ENCODE measurements at places on chromosomes 1 and 21.

DNA sequence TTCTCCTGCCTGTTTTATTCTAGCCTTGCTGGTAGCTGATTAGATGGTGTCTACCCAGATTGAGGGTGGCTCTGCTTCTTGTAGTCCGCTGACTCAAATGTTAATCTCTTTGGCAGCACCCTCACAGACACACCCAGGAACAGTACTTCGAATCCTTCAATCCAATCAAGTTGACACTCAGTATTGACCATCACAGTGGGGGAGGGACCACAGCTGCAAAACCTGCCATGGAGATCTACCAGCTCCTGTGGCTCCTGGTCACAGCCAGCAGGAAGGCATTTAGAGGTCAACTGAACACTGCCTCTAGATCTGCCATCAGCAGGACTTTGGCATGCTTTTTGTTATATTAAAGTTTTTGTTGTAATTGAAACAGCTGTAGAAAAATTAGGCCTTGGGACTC, 146.9 kb downstream of the RWDD3 start:
- no peak overlapping the region for H3K4me3 ChIP-seq
- no peaks in the 10 kb centered on the region for H3K27me3 ChIP-seq
- H3K36me3 ChIP-seq, result no peaks in the 10 kb centered on the region
- no peak overlapping the region for H3K27ac ChIP-seq
- DNase-seq, result no peak

DNA sequence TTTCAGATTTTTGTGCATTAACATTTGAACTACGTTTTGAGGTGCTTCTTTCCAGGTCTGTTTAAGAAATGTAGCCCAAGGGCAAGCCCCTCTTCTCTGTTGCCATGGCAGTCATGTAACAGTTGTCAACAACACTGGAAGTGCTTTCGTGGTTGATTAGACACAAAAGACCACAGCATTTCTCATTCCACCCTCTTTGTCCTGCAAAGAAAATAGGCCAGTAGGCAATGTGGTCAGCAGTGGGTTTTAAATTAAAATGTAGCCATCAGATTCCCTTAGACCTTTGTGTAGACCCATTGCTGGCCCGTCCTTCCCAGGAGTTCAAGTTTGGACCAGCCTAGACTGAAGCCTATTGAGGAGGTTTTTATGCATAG, 35.4 kb downstream of the VANGL1 start:
- peaks cover 2% of the 10 kb centered on the region for H3K36me3 ChIP-seq
- no peaks in the 10 kb centered on the region for H3K27me3 ChIP-seq
- H3K4me3 ChIP-seq, result no peak overlapping the region
- no peak overlapping the region for H3K27ac ChIP-seq
- H3K4me1 ChIP-seq, result no peaks in the 10 kb centered on the region
- DNase-seq, result no peak

GRCh38 chr1:10396870-10397269, 2.0 kb upstream of the PGD start:
- H3K4me3 ChIP-seq, result peak overlapping the region; percentile 11
- peaks cover 9% of the 10 kb centered on the region for H3K36me3 ChIP-seq
- peaks cover 22% of the 10 kb centered on the region for H3K4me1 ChIP-seq

- H3K27ac ChIP-seq, result peak overlapping the region; percentile 88
- H3K4me3 ChIP-seq, result peak overlapping the region; percentile 65
- H3K36me3 ChIP-seq, result peaks cover 27% of the 10 kb centered on the region
Observed at GRCh38 chr1:207848234-207848633, 62.7 kb downstream of the CD34 start.

DNA sequence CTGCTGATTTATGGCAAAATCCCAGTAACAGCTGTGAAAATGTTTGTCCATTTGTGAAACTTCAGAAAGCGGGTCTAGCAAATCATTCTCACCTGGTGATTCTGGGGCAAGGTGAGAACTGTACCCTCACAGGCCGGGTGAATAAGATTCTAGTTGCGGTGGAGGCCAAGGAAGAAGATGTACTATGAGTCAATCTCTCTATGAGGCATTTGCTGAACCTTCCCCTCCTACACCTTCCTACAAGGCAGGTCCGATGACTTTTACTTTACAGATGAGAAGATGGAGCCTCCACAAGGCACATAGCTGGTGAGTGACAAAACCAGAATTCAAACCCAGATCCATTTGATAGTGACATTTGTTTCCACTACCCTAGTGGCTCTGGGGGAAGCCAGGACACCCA, 72.7 kb downstream of the BACH1 start:
- H3K27ac ChIP-seq, result no peak overlapping the region
- H3K4me3 ChIP-seq, result no peak overlapping the region
- no peaks in the 10 kb centered on the region for H3K27me3 ChIP-seq

DNA sequence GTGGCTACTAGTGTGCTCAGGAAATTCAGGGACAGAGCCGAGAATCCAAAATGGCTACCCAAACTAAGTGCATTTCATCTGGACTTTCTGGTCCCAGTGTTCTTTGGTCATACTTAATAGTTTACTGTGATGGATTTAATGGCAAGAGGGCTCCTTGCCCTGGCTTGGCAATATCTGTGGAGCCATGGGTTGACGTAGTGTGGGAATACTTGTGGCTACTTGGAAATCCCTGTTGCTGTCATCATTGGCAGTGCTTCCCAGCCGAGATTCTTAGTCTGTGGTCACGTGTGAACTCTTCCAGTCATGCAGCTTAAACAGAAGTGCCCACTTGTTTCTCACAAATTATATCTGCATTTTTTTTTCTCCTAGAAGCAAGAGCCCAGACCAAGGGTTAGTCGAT, 198.9 kb downstream of the HS2ST1 start:
- no peak overlapping the region for H3K27ac ChIP-seq
- no peak overlapping the region for H3K4me3 ChIP-seq
- H3K36me3 ChIP-seq, result no peaks in the 10 kb centered on the region
- DNase-seq, result no peak
- H3K4me1 ChIP-seq, result no peaks in the 10 kb centered on the region

DNA sequence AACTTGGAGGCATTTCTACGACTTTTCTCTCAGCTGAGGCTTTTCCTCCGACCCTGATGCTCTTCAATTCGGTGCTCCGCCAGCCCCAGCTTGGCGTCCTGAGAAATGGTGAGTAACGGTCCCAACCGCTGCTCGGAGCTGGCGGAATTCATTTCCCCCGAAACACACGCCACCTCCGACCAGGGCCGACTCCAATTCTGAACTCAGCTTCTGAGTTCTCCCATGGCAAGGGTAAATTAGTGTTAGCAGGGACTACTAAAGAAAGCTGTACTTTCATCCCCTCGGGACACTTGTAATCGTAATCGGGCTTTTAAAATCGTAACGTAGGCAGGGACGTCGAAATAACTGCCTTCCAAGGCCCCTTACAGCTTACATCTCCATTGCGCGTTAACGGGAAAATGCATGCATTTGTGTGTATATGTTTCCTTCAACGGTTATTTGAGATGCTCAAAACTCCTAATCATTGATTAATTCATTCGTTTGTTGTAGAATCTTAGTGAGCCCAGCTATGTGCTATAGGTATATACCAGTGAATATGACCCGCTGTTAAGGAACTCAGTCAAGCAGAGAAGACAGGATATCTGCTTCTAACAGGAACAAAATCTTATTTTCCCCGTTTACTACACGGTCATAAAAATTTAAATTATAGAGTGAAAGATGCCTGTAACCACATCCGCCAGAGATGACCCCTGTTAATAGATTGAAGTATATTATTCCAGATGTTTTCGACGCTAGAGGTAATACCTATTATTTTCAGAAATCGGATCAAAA, 472 bp downstream of the DTL start:
- H3K36me3 ChIP-seq, result peaks cover 15% of the 10 kb centered on the region
- peak overlapping the region; percentile 90 for H3K27ac ChIP-seq

- H3K4me1 ChIP-seq, result peaks cover 16% of the 10 kb centered on the region
- H3K36me3 ChIP-seq, result peaks cover 3% of the 10 kb centered on the region
- DNase-seq, result no peak
- peak overlapping the region; percentile 23 for H3K27ac ChIP-seq
- H3K4me3 ChIP-seq, result peak overlapping the region; percentile 45
Observed at GRCh38 chr1:193311226-193311948, 125.0 kb upstream of the B3GALT2 start.

DNA sequence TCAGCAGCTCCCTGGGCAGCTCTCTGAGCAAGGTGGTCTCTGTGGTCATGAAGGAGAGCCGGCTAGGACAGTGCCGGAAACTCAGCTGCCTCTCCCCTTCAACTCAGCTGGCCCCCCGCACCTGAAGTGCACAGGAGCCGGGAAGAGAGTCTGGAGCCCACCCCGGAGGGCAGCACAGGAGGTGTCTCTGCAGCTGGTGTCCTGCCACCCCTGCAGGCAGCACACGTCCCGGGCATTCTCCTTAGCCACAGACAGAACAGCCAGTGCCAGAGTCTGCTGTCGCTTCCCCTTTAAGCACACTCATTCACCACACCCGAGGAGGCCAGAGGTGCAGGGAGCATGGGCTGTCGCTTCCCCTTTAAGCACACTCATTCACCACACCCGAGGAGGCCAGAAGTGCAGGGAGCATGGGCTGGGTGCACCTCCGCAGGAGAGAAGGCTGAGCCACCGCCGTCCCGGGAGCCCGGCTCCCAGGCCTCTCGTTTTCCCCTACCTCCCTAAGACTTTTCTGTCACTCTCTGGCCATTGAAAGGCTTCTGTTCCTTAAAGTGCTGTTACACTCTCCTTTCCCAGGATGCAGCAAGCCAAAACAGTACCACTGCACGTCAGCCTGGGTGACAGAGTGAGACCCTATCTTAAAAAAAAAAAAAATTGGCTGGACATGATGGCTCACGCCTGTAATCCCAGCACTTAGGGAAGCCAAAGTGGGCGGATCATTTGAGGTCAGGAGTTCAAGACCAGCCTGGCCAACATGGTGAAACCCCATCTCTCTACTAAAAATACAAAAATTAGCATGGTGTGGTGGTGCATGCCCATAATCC, 16.9 kb upstream of the SAMD11 start:
- peaks cover 3% of the 10 kb centered on the region for H3K4me1 ChIP-seq
- peaks cover 56% of the 10 kb centered on the region for H3K27me3 ChIP-seq
- H3K36me3 ChIP-seq, result peaks cover 8% of the 10 kb centered on the region
- DNase-seq, result no peak
- H3K4me3 ChIP-seq, result peak overlapping the region; percentile 22

DNA sequence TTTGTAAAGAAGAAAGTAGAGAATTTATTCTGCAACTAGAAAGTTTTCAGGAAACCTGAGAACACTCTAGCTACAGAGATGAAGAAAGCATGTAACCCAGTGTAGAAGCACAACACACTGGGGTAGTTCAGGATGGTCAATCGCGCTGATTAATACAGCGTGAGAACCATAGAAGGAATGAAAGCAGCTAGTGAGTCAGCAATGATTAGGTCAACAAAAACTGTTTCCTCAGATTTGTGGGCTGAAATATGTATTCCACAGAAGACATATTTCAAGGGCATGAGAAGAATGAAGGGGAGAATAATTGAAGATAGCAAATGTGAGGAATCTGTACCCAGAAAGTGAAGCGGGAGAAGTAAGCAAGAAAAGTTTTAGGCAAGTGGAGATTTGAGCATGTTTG, 97.8 kb upstream of the ADGRL2 start:
- no peak overlapping the region for H3K4me3 ChIP-seq
- no peak for DNase-seq
- H3K36me3 ChIP-seq, result no peaks in the 10 kb centered on the region
- H3K27ac ChIP-seq, result no peak overlapping the region

DNA sequence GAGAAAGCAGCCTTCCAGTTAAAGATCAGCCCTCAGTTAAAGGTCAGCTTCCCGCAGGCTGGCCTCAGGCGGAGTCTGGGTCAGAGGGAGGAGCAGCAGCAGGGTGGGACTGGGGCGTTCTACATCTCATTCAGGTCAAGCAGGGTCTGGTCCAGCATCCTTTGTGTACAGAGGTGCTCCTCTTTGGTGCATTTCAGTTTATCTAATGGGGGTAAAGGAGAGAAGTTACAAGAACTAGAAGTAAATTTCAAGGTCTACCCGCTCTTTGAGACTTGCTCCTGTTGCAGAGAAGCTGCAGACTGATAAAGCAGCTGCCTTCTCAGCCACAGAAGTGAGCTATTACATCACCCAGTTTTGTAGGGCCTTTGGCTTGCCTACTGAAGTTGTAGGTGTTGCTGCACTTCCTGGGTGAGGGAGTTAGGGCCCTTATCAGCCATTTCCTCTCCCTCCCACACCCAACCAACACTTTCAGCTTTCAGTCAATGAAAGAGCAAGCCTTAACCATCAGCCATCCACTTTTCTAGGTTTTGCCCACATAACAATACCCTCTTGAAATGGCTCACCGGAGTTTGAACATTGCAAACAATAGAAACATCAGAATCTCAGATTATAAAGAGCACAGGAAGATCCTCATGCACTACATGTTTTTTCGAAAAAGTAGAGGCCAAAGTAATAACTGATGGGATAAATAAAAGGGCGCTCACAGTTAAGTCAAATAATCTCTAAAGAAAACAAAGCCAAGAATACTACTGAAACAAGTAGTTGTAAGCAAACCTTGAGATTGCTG, 2.8 kb upstream of the NUP210L start:
- peak overlapping the region; percentile 96 for H3K27ac ChIP-seq
- peaks cover 77% of the 10 kb centered on the region for H3K36me3 ChIP-seq
- DNase-seq, result peak; percentile 70
- H3K4me3 ChIP-seq, result peak overlapping the region; percentile 74

GRCh38 chr1:217188280-217189237, 442.3 kb downstream of the GPATCH2 start:
- no peak for DNase-seq
- H3K4me1 ChIP-seq, result no peaks in the 10 kb centered on the region
- no peak overlapping the region for H3K4me3 ChIP-seq
- no peaks in the 10 kb centered on the region for H3K27me3 ChIP-seq

GRCh38 chr1:78279051-78279450, 211.7 kb upstream of the PTGFR start:
- H3K27me3 ChIP-seq, result no peaks in the 10 kb centered on the region
- H3K4me1 ChIP-seq, result no peaks in the 10 kb centered on the region
- no peaks in the 10 kb centered on the region for H3K36me3 ChIP-seq
- no peak overlapping the region for H3K27ac ChIP-seq
- no peak overlapping the region for H3K4me3 ChIP-seq

DNA sequence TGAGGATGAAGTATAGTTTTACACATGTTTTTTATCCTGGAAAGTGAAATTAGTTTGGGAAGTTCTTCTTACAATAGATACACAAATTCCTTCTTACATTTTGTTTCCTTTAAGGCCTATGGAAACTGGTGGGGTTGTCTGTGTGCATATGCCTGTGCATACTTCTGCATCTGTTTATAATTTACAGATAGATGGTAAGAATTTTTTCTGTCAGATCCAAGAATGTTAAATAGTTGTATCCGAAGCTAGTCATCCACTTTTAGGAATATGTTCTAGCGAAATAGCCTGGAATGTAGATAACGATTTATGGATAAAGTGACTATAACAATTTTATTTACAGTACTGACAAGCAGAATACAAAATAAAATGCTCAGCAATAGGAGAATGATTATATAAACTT, 194.1 kb downstream of the ROR1 start:
- DNase-seq, result no peak
- peaks cover 14% of the 10 kb centered on the region for H3K27me3 ChIP-seq
- no peaks in the 10 kb centered on the region for H3K4me1 ChIP-seq
- no peak overlapping the region for H3K4me3 ChIP-seq
- H3K36me3 ChIP-seq, result no peaks in the 10 kb centered on the region

DNA sequence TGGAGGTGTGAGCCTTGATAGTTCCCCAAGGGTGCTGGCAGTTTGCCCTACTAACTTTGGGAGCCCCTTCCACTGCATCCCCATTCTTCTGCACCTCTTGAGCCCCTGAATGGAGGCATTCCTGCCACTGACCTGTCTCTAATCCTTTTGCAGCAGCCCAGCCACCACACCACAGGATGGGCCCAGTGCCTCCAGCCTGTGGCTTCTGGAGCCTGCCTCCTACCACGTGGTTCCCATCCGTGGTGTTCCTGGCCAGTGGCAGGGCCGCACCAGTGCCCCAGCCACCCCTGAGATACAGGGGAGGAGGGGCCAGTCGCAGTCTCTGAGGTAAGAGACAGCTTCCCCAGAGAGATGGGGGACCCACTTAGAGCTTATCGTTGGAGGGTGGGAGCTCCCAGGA, 14.4 kb downstream of the INAVA start:
- H3K36me3 ChIP-seq, result no peaks in the 10 kb centered on the region
- H3K27me3 ChIP-seq, result peaks cover 10% of the 10 kb centered on the region
- H3K27ac ChIP-seq, result no peak overlapping the region
